ENCODE measurements at places on chromosomes 13 and 19.

- no peak for DNase-seq
These were observed 1.7 kb downstream of the PROSER1 start for GRCh38 chr13:39036212-39036611.

DNA sequence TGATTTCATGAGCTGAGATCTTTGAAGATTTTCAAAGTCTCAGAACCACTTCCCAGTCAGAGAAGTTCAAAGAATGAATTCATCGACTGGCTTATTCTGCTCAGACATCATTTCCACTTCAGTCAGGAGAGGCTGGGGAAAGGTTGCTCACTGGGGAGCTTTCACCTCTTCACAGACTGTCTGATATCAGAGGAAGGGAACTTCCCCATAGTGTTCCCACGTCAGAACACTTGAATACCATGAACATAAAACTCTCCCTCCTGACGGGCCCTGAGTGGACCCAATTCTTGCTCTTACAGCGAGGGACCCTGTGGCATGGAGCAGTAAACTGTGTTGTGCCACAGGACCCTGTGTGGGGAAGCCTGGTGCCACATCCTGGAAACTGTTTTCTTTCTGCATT lies 492.6 kb downstream of the COG6 start:
- no peak for DNase-seq

- no peak for DNase-seq
These were observed 58.5 kb downstream of the ARHGAP35 start for GRCh38 chr19:46919324-46919723.

- DNase-seq = no peak
These were observed 78.6 kb upstream of the MAB21L1 start for GRCh38 chr13:35554972-35555623.

- peak; percentile 54 for DNase-seq
These were observed 11.6 kb upstream of the JUND start for GRCh38 chr19:18292810-18293641.

GRCh38 chr19:41698746-41699230 lies 9.6 kb upstream of the CEACAM5 start:
- no peak for DNase-seq

DNA sequence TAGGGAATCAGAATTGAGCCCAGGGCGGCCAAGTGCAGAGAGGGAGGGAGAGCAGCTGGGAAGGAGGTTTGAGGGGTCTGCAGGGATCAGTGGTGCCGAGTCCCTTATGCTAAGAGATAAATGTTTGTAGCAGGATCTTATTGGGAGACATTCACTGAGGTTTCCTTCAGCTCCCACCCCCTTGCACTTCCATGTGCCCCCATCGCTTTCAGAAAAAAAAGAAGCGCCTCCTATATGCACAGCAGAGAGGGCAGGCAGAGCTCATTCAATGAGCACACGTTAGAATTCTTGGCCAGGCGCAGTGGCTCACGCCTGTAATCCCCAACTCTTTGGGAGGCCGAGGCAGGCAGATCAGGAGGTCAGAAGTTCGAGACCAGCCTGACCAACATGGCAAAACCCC lies 28.0 kb downstream of the CYP4F2 start:
- DNase-seq = no peak

- DNase-seq = no peak
These were observed 44.3 kb downstream of the ZMYM2 start for GRCh38 chr13:20002787-20003186.

DNA sequence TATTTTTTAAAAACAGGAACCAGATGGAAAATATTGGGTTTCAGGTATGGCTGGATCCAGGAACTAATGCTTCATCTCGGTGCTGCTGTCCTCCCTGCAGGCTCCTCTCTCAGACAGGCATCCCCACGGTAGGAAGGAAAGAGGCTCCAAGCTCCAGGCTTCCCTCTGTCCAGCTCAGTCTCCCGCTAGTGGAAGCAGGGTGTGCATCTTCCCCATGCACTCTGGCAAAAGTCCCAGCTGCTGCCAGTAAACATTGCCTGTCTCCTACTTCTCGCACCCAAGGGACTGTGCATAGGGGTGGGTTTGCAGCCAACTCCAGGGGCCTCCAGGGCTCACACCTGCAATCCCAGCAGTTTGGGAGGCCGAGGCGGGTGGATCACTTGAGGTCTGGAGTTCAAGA lies 29.2 kb downstream of the IL12RB1 start:
- DNase-seq = no peak

- DNase-seq = no peak
These were observed 245.2 kb downstream of the RBM26 start for GRCh38 chr13:79160818-79161217.

DNA sequence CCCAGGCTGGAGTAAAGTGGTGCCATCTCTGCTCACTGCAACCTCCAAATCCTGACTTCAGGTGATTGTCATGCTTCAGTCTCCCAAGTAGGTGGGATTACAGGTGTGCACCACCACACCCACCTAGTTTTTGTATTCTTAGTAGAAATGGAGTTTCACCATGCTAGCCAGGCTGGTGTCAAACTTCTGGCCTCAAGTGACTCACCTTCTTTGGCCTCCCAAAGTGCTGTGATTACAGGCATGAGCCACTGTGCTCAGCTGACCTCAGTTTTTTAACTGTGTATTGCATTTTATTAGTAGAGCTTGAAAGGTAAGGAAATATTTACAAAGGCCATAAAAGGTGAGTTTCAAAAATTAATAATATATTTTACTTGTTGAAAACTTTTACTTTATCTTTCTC lies 2.3 kb downstream of the ZNF726 start:
- DNase-seq = no peak

DNA sequence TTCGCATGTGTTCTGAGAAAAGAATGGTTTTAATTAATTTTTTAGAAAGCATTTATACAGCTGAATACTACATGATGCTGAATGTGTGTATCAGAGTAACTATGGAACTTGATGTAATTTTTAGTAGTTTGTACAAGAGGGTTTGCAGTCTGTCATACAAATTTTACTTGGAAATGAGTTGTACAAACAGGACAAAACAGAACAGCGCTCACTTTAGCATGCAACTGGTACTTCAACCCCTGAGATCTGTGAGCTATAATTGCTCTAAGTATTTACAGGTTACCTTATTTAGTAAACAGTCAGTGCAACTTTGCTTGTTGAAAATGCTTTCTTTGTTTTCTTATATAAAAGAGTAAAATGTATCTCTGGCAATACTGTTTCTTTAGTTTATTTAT lies 706 bp downstream of the TNFRSF19 start:
- no peak for DNase-seq

DNA sequence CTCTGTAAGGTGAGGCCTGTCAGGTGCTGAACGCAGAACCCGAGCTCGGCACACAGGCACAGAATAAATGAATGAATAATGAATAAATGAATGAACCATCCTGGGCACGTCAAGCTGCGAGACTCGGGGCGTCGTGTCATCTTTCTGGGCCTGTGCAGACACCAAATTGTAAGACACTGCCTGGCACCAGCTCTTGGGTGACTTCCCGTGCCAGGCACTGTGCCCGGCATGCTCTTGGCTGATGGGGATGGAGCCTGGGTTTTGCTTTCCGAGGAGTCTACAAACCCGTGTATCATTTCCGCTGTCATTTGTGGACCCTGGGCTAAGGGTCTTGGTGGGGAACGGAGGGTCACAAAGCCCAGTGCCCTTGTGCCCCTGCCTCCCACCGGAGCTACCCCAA lies 43.9 kb downstream of the CELF5 start:
- DNase-seq = no peak

GRCh38 chr13:94020833-94021232 lies 458.6 kb downstream of the DCT start:
- DNase-seq = no peak

DNA sequence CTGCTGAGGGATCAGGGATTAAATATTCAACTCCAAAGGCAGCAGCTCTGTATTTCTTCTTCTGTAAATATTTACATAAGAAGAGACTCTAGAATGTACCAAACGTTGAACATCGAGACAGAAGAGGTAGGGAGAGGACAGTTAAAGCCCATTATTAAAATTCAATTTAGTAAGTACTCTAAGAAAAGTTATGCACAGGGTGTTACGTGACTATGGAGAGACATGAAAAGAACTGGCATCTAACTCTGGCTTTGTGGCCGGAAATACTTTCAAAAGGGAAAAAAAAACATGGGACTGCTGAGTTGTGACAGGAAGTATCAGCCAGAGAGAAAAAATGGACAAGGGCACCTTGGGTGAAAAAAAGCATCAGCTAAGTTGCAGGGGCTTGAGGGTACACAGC lies 36.7 kb downstream of the LNX2 start:
- no peak for DNase-seq

- no peak for DNase-seq
These were observed 170.5 kb downstream of the STK24 start for GRCh38 chr13:98406427-98406826.

GRCh38 chr13:64428196-64428595 lies 2801.9 kb downstream of the PCDH9 start:
- DNase-seq = no peak

GRCh38 chr13:110509478-110509926 lies 52.0 kb downstream of the RAB20 start:
- peak; percentile 62 for DNase-seq

DNA sequence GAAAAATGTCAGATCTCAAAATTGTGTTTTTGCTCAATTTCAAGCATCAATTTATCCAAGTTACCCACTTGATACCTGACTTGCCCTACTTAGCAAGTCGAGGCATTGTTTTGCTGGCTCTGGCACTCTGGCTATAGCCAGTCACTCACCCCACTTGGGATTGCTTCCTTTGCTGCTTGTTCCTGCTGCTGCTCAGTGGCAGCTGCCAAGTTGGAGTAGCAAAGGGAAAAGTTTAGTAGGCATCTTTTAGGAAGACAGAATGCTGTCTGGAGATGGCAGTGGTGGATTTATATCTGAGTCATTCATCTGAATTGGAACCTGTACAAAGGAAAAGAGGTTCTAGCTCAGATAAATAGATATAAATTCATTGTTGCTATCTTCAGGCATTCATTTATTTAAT lies 41.2 kb downstream of the PCCA start:
- no peak for DNase-seq

GRCh38 chr13:78700121-78700910 lies 41.4 kb upstream of the OBI1 start:
- no peak for DNase-seq

- peak; percentile 73 for DNase-seq
These were observed at the start of gene TBCB for GRCh38 chr19:36115453-36116343. Gene TBCB, plus strand, starts transcription at chr19:36115468. Its CDS starts 93 bp downstream, at chr19:36115561.

Data from NCI-H510A (cell line).